Thyroid gland (tissue), 4 donors: ENCODE measurements at places on chromosomes 3 and 15. TPM values are rescaled to one million over a fixed set of nuclear protein-coding genes. Genes with fewer than 3 reads are reported as not detected.

Gene RTP1
- total RNA-seq, result not detected

Gene SLC24A5
- not detected for total RNA-seq

Gene HYAL1
- total RNA-seq, result 5.8 TPM

GRCh38 chr15:76512971-76513370 lies 176.4 kb downstream of the ISL2 start:
- no peaks in the 10 kb centered on the region for H3K36me3 ChIP-seq
- no peak for DNase-seq
- H3K27ac ChIP-seq, result no peak overlapping the region
- H3K27me3 ChIP-seq, result no peaks in the 10 kb centered on the region

- no peaks in the 10 kb centered on the region for H3K27me3 ChIP-seq
- DNase-seq, result no peak
- H3K36me3 ChIP-seq, result no peaks in the 10 kb centered on the region
Observed at GRCh38 chr15:81483496-81483895, 109.5 kb upstream of the TMC3 start.

- H3K4me1 ChIP-seq, result no peaks in the 10 kb centered on the region
- H3K27me3 ChIP-seq, result no peaks in the 10 kb centered on the region
- H3K27ac ChIP-seq, result no peak overlapping the region
- H3K36me3 ChIP-seq, result no peaks in the 10 kb centered on the region
Observed at GRCh38 chr15:61820212-61820611, 240.0 kb downstream of the VPS13C start.

DNA sequence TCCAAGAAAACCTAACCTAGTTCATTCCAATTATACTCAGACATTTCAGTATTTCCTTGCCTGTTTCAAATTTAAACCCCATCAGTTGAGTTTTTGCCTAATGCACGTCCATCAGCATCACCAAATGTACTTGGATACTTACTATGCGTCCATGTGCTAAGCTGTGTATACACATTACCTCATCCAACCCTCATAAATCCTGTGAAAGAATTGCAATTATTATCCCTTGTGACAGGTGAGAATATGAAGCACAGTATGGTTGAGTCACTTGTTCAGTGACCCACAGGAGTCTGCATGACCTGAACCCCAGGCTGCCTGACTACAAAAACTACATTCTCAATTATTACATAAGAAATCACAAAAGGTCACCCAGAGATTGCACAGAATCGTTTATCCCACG lies 2.5 kb downstream of the OR5K2 start:
- no peak for DNase-seq
- H3K27ac ChIP-seq, result no peak overlapping the region
- no peaks in the 10 kb centered on the region for H3K36me3 ChIP-seq
- no peak overlapping the region for H3K4me3 ChIP-seq
- H3K27me3 ChIP-seq, result no peaks in the 10 kb centered on the region
- H3K4me1 ChIP-seq, result no peaks in the 10 kb centered on the region

GRCh38 chr3:128328546-128329458 lies 137.9 kb downstream of the DNAJB8 start:
- no peak for DNase-seq
- no peaks in the 10 kb centered on the region for H3K4me1 ChIP-seq
- no peaks in the 10 kb centered on the region for H3K27me3 ChIP-seq
- H3K4me3 ChIP-seq, result no peak overlapping the region
- no peak overlapping the region for H3K27ac ChIP-seq
